HS-27A (cell line): ENCODE measurements at places on chromosomes 7 and 10.

- DNase-seq, result no peak
Measured at GRCh38 chr10:31864834-31865518, 63.7 kb downstream of the ARHGAP12 start.

GRCh38 chr7:158957510-158957906 is 101.2 kb downstream of the DYNC2I1 start:
- no peak for DNase-seq

DNA sequence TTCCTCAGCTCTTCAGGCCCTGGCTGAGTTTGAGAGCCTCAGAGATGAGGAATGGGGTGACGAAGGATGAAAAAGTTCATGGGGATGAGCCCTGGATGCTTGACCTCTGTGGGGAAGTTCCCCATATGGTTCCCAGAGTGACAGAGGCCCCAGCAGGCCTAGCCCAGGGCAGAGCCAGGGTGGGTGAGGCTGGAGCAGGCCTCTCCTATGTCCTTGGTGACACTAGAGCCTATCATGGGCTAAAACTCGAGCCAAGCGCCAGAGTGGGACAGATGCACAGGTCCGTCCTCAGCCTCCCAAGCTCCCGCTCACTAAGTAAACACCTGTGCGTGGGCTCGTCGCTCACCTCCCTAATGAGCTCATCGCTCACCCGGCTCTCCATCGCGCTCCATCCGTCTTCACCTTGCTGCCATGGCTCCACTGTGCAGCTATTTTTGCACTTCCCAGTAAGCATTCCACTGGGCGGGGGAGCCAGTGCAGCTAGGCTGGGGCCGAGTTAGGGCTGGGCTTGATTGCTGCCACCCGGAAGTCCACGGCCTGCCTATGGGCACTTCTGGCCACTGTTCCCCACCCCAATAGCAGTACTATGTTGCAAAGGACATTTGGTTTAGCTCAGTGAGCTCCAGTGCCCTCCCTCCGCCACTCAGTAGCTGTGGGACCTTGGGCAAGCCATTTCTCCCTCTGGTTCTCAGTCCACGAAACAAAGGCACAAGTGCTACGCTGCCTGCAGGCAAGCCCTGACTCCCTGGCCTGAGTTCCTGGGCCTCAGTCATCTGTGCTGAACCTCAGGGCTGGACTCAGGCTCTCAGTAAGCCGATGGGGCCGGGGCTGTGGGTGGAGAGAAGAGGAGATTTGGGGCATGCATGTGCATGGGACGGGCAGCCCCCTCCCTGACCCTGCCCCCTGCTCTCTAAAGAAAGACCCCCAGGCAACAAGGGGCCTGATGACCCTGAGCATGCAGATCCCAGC is 117.3 kb upstream of the PCBD1 start:
- DNase-seq, result no peak

GRCh38 chr7:102943423-102944169 is 30.8 kb downstream of the LRRC17 start:
- DNase-seq, result no peak

GRCh38 chr7:79495544-79496272 is 42.2 kb upstream of the MAGI2 start:
- DNase-seq, result peak; percentile 72

GRCh38 chr7:110084181-110084807 is 1006.6 kb upstream of the LRRN3 start:
- no peak for DNase-seq

DNA sequence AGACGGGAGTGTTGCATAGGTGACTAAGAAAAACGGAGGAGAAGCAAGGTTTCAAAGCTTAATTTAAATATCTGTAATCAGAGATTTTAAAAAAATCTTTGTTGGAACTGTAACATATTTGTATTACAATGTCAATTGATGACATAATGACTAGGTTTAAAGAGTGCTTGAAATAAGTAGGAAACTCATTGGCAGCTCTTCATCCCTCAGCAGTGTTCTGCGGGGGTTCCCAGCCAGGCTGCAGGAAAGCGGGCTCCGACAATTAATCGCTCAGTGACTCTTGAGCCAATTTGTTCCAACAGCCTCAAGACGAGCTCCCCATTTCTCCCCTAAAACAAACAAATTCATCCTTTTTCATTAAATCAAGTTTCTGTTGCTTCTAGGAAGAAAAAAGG is 22.6 kb downstream of the CPXM2 start:
- DNase-seq, result no peak

DNA sequence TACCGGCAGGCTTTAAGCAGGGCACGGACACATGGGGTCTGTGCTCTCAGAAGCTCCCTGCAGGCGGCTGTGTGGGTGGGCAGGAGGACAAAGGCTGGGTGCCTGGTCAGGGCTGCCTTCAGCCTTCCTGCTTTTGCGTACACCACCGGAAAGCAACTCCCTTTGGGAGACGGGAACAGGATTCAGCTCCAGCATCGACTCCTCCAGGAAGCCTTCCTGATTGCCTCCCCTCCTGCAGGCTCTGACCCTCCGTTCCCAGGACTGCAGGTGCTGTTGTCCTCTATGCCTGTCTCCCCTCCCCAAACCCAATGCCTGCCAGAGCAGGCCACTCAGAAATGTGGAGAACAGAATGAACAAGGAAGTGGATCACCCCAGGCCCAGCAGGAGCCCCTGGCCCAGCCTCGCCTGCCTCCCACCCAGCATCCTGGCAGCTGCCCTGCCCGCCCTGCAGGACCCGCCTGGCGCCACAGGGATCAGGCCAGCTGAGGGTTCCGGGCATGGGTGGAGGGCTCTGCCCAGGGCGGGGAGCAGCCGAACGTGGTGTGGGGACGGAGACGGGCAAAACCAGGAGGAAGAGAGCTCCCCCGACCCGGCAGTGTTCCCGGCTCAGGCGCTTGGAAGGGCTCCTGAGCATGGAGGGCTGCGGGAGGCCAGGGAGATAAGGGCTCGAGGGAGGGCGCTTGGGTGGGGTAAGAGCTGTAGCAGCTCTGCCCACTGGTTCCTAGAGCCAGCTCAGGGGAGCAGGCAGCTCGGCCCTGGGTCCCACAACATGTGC is 6.2 kb upstream of the ELN start:
- DNase-seq, result no peak

GRCh38 chr7:15684111-15684800 is 2.2 kb downstream of the MEOX2 start:
- DNase-seq, result no peak

DNA sequence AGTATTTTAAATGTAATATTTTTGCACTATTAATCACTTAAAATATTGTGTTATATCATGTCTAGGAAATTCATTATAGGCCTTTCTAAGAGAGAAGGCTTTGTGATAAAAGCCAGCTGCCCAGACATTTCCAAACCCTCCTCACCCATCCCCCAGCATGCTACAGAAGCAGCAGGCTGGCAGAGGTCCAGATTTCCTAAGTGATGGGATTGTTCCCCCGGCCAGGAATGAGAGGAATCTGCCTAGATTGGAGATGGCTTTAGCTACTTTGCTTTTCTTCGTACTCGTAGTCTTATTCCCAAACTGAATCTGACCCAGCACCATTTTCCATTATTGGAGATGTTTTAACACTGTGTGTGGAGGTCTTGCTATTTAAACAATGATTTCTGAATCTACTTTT is 29.4 kb downstream of the CDK14 start:
- peak; percentile 46 for DNase-seq

DNA sequence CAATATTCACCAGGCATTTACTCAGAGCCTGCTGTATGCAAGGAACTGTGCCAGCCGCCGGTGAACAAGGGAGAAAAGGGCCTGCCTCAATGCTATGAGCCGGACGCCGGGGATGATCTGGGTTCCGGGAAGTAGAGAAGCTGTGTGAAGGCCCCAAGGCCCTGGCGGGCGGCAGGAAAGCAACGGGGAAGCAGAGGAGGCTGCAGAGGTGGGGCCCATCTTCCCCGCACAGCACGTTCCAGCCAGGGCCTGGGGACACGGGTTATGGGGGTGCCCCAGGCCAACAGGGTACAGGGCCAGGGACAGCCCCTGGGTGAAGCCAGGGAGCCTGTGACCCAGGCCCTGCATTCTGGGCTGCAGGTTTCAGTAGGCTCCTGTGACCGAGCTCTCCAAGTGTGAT is 179.3 kb downstream of the MAD1L1 start:
- DNase-seq, result no peak

GRCh38 chr7:34727464-34727995 is 69.5 kb downstream of the NPSR1 start:
- no peak for DNase-seq
